ENCODE measurements at places on chromosomes 6 and 20. TPM values are rescaled to one million over a fixed set of nuclear protein-coding genes. Genes with fewer than 3 reads are reported as not detected.

- no peak for DNase-seq
Measured at GRCh38 chr6:52389626-52390360, 27.8 kb downstream of the PAQR8 start.

DNA sequence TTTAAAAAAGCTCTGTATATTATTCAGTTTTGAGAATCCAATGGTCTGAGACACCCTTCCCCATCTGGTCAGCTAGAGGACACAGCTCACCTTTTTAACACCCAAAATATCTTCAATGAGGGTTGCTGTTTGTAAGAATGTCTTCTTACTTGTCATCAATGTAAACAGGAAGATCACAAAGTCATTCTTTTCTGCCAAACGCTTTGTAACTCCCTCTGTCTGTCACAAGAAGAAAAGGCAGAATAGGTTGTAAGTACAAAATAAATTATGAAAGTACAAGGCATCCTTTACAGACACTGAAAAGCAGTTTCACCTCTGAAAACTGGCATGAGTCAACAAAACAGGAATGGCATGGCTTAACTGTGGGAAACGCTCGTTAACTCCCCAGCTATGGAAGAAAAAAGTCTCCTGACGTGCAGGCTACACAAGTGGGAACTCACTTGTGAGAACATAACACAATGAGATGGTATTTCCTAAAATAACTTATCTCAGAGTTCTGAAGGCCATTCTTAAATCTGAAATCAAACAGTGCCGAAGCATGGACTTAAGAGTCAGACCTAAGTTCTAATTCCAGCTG, 42.7 kb downstream of the TRPC4AP start:
- DNase-seq: no peak

ULBP3 gene
- polyA plus RNA-seq: not detected

- DNase-seq: no peak
Measured at GRCh38 chr6:35634316-35634715, 54.4 kb downstream of the FKBP5 start.

GRCh38 chr6:127383988-127384387, 40.6 kb upstream of the ECHDC1 start:
- no peak for DNase-seq

WFDC5 gene
- not detected for polyA plus RNA-seq

DNA sequence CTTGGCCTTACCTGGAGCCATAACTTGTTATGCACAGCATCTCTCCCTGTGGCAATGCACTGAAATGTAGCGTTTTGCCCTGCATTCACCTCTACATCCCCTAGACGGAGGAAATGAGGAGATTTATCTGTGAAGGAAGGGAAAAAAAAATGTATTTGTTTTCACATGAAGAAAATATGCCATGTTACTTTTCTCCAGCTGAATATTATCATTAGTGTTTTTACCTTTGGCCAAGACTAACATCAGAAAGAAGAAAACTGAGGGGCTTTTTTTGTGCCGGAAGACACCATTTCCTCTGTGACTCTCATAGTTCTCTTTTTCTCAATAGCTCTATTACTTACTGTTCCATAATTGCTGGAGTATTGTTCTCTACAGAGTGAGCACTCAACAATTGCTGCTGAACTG, 280.4 kb downstream of the PTPRK start:
- no peak for DNase-seq

GRCh38 chr6:156174031-156174890, 602.9 kb upstream of the ARID1B start:
- no peak for DNase-seq

SLC17A1 gene
- polyA plus RNA-seq: not detected

DNA sequence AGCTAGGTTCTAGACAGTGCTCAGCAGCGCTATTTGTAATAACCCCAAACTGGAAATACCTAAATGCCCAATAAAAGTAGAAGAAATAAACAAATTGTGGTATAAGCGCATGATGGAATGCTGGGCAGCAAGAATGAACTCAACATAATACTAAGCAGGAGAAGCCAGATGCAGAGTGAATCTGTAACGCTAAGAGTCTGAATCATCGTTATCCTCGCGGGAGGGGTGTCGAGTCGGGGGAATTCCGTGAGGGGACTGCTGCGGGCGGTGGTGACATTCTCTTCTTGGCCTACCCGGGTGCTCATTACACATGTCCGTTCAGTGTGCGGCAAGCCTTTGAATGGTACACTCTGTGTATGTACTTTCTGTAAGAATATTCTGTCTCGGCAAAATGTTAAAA, 83.7 kb downstream of the SULF2 start:
- DNase-seq: no peak

DNA sequence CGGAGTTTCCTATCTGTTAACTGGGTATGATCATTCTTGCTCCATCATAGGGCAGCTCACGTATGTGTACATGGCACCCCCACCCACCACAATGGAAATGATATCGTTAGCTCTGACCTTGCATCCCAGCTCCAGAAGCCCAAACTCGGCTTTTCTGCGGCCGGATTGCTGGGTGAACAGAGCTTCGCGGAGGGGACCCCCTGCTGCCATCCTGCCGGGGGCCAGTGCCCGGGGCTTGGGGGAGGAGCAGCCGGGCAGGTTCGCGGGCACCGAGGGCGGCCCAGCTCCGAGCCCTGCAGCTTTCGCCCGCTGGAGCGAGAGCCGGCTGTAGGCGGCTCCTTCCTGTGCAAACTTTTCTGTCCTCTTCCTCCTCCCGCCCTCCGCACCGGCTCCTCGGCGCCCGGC, 24.9 kb upstream of the FUCA2 start:
- DNase-seq: no peak

ZC2HC1B gene
- not detected for polyA plus RNA-seq

BTN1A1 gene
- polyA plus RNA-seq: not detected

DNA sequence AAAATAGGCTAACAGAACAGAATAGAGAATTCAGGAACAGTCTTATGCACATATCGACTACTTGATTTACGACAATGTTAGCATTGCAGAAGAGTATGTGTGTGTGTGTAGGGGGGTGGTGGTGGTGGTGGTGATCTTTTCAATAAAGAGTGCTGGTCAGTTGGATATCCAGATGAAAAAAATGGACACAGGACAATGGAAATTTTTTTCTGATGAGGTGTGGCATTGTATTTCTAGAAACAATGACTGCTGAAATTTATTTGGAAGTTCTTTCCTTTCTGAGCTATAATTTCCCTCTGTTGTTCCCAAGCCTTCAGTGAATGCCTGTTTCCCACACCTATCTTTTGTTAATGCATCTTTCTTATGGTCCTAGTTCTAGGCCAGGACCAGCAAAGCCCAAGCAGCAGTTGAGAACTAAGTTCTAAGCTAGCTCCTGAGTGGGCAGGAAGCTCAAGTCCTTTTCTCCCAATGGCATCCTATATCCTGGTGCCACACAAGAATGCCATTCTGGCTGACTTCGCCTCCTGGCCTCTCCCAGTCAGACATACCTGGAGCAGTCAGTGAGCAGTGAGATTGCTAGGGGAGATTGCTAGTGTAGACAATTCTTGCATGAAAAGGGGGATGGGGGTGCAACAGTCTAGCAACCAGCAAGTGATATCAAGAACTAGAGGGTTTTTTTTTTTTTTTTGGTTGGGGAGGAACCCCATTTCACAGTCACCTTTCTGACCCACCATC, 1.2 kb upstream of the TOX2 start:
- no peak for DNase-seq

DNA sequence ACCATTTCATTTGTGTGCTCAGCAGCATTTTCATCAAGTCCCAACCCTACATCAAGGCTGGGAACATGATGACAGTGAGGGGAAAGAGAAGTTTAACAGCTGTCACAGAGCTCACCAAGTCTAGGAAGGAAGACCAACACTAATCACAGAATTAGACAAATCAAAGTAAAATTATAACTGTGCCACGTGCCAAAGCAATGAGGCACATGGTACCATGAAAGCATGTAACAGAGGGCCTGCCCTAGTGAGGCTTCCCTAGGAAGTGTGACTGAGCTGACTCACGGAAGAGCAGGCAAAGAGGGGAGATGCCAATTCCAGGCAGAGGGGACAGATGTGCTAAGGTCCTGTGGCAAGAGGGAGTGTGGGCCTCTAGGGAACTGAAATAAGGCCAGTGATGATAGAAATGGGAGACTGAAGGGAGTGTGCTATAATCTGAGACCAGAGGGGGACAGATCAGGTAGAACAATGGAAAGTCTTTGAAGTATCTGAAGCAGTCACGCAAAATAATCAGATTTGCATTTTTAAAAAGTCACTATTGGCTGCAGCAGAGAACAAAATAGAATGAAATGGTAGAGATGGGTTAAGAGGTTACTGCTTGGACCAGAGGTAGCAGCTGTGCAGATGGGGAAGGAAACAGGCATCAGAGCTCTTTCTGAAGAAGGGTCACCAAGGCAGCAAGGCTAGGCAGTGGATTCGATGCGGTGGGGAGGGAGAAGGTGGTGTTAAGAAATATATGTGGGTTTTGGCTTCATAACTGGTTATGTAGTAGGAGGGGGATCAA, 86.8 kb downstream of the GPR6 start:
- DNase-seq: no peak
